ENCODE measurements at places on chromosomes 1 and 21. TPM values are rescaled to one million over a fixed set of nuclear protein-coding genes. Genes with fewer than 3 reads are reported as not detected.

Gene FGGY
- total RNA-seq: 10.2 TPM

DNA sequence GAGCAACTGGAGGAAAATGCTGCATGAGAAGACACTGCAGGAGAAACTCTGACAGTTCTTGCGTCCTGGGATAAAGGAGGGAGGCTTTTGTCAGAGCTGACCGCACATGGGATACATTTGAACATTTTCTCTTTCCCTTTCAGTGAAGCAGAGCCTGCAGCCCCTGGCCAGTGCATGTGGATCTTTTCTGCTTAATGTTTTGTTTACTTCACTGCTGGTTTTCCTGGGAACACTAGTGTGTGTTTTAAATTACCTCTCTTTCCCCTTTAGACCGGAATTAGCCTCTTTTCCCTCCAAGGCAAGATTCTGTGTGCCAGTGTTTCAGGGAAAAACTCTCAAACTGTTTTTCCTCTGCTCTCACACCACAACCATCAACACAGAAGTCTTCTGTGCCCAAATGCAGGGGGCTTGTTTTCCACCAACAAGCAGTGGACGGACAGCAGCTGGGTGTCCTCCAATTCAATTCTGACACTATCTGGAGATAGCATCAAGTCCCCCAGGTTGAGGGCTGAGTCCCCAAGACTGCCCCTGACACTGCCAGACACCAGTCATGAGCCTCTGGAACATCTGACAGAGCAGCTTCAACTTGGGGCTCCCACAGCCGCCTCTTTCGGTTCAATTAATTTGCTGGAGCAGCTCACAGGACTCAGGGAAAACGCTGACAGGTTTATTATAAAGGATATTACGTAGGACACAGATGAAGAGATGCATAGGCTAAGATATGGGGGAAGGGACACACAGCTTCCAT is 136.2 kb downstream of the RHOU start:
- no peaks in the 10 kb centered on the region for H3K36me3 ChIP-seq
- H3K4me1 ChIP-seq: no peaks in the 10 kb centered on the region
- H3K27me3 ChIP-seq: no peaks in the 10 kb centered on the region
- no peak overlapping the region for H3K27ac ChIP-seq

DNA sequence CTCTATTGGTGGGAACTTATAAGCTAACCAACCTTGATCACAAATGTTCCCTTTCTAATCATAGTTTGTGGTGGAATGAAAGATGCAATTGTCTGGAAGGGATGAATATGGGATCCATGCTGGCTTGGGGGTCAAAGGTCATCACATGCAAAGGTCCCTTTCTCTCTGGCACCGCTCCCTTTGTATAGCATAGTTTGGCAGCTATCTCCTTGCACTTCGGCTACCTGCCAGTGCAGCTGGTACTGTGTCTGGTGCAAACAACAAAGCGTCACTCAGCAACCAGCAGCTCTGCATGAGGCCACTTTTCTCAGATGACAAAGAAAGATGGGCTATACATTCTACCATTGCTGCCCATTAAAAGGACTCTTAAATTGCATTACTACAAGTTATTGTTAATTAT is 188.2 kb upstream of the NFIA start:
- peaks cover 26% of the 10 kb centered on the region for H3K27me3 ChIP-seq
- H3K27ac ChIP-seq: no peak overlapping the region
- H3K4me3 ChIP-seq: no peak overlapping the region
- H3K36me3 ChIP-seq: no peaks in the 10 kb centered on the region
- H3K4me1 ChIP-seq: peaks cover 3% of the 10 kb centered on the region
- no peak for DNase-seq

GRCh38 chr1:23979387-23979880 is 693 bp downstream of the SRSF10 start:
- no peak for DNase-seq
- peaks cover 47% of the 10 kb centered on the region for H3K36me3 ChIP-seq
- no peaks in the 10 kb centered on the region for H3K27me3 ChIP-seq
- peak overlapping the region; percentile 92 for H3K4me3 ChIP-seq

GRCh38 chr1:111656086-111657017 is 36.8 kb downstream of the RAP1A start:
- H3K27me3 ChIP-seq: no peaks in the 10 kb centered on the region
- peaks cover 48% of the 10 kb centered on the region for H3K4me1 ChIP-seq
- no peak overlapping the region for H3K4me3 ChIP-seq
- H3K36me3 ChIP-seq: peaks cover 9% of the 10 kb centered on the region
- H3K27ac ChIP-seq: no peak overlapping the region

Data from activated CD4-positive, alpha-beta memory T cell treated with anti-CD3 and anti-CD28 coated beads for 36 hours (primary cell).